ENCODE measurements at places on chromosomes 16 and 17. TPM values are rescaled to one million over a fixed set of nuclear protein-coding genes. Genes with fewer than 3 reads are reported as not detected.

The ABCA3 gene
- 8.4 TPM for total RNA-seq

The HYDIN gene
- 3.7 TPM for total RNA-seq

The ASPHD1 gene
- not detected for total RNA-seq

The SYCE1L gene
- total RNA-seq = 0.52 TPM

The PRAC2 gene
- not detected for total RNA-seq

All from skeletal muscle tissue (tissue), 5 donors.